LoVo (cell line): ENCODE measurements at places on chromosomes 11 and 22.

DNA sequence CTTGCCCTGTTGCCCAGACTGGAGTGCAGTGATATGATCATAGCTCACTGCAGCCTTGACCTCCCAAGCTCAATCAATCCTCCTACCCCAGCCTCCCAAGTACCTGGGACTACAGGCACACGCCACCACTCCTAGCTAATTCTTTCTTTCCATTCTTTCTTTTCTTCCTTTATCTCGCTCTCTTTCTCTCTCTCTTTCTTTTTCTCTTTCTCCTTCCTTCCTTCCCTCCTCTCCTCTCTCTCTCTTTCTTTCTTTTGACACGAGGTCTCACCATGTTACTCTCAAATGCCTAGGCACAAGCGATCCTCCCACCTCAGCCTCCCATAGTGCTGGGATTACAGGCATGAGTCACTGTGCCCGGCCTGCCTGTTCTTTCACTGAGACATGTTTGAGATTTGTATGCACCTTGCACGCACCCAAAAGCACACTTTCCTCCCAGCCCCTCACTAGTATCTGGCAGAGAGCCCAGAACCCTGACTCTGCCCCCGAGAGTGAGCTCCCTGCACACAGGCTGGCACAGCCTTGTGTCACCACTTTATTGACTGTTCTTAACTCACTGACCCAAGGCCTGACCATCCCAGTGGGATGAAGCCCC, 56.8 kb downstream of the CD6 start:
- no peak for DNase-seq

- DNase-seq = no peak
These were observed 470.1 kb upstream of the B3GAT1 start for GRCh38 chr11:134882141-134882540.

DNA sequence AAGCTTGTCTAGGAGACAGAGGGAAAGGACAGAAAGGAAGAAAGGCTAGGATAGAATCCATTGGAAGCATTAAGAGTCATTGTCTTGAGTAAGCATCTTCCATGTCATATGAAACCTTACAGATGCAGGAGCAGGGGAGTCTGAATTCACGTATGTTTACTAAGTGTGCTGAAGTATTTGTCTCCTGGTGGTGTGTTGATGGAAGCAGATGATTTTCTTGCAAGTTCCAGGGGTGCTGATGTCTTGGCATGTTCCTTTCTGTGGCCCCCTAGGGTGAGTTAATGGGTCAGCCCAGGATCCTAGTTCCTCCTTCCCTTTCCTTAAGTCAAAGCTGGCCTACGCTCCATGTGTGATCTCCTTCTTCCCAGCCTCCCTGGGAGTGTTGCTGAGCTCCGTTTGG, 110.2 kb downstream of the TEAD1 start:
- no peak for DNase-seq

DNA sequence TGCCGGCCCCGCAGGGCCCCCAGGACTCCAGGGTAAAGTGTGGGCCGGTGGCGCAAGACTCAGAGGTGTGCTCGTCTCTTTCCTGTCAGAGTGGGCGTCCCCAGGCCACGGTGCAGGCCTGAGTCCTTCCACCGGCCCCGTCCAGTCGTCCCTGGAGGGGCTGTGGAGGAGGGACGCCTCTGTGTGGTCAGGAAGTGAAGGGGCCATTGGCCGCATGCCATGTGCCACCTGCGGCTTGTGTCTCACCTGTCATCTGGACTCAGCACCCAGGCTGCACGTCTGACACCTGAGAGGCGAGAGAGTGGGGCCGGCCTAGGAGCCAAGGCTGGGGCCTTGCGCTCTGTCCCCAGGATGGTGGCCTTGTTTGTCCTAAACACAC, 25.2 kb downstream of the MUC6 start:
- no peak for DNase-seq

DNA sequence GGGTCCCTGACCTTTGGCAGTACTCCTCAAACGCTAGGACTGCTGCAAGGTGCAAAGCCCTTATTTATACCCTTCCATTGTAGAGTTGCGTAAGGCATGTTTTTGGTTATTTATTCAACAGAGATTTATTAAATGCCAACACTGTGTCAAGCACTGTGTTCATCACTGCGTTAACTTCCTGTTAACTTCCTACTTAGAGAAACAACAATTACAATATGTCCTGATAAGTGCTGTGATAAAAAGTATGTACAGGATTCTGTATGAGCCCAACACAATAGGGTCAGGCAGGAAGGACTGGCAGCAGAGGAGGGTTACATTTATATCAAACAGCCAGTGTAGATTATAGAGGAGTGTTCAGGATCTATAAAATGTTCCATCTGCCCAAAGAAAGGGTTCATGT, 812.8 kb upstream of the API5 start:
- no peak for DNase-seq

- DNase-seq = no peak
These were observed 107.6 kb upstream of the ASPHD2 start for GRCh38 chr22:26321469-26321913.

- no peak for DNase-seq
These were observed 8.0 kb upstream of the PDGFB start for GRCh38 chr22:39252461-39253434.

GRCh38 chr11:68798221-68798813, 43.4 kb downstream of the CPT1A start:
- no peak for DNase-seq

- DNase-seq = no peak
These were observed 13.2 kb downstream of the OTUB1 start for GRCh38 chr11:63999349-64000025.

GRCh38 chr22:50169181-50169759, 1.3 kb upstream of the PANX2 start:
- no peak for DNase-seq

- no peak for DNase-seq
These were observed 82.2 kb downstream of the BUD13 start for GRCh38 chr11:116690611-116691010.

DNA sequence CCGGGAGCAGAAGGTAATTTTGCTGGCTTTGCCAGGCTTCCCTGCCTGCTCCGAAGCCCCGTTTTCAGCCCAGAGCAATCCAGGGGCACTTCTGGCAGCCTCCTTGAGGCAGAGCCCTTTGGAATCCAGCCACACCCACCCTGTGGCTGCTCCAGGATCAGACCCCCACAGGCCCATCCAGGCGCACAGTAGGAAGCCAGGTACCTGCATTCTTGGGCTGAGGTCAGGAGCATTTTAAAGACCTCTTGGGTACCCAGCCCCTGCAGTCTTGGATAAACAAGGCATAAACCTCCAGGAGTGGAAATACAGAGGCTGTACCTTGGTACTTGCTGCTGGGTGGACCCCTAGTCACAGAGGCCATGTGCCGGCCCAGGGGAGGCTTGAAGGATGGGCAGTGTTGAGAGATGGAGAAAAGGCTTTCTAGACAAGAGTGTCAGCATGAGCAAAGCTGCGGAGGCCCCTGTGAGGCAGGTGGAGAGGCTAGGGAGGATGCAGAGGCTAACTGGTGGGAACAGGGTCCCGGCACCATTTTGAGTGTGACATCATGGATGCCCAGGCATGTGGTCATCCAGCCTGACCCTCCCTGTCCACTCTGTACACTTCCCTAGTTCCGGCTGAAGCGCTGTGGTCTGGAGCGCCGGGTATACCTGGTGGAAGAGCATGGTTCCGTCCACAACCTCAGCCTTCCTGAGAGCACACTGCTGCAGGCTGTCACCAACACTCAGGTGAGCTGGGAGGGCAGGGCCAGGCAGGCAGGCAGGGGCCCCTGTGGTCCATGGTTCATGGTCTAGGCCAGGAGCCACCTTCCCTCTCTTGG, 3.9 kb downstream of the MUS81 start:
- DNase-seq = no peak

DNA sequence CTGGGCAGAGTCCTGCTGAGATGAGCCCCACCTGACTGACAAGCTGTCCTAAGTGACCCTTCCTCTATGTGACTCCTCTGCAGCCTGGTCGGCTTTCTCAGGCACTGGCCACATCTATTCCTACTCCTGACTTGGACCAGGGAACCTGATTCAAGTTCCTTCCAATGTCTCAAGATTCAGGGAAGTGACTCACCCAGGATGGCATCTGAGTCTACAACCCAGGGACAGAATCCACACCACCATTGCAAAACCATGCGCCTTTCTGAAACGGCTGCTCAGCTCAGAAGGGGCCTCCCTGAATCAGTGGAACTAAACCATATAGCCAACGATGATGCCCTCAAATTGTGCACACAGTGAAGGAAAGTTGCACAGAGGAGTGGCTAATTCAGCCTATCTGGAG, 63.9 kb upstream of the CSNK2A3 start:
- no peak for DNase-seq

- DNase-seq = no peak
These were observed 35.8 kb downstream of the MTNR1B start for GRCh38 chr11:93005239-93005638.

DNA sequence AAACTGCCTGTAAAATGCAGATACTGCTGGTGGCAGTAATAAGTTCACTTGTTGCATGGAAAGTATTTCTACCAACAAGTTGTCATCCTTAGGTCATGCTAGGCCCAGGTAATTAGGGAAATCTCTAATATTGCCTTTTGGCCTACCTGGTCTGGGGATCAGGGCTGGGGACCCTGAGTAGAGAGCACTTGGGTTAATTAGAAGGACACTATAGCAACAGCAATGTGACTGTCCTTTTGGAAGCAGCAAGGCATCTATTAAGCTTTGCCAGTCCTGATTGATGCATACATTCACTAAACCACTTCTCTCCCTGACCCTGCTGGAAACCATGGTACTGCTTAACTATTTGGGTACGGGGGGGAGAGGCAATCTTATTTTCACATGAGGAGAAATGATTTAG, 86.5 kb upstream of the GNAZ start:
- DNase-seq = no peak

DNA sequence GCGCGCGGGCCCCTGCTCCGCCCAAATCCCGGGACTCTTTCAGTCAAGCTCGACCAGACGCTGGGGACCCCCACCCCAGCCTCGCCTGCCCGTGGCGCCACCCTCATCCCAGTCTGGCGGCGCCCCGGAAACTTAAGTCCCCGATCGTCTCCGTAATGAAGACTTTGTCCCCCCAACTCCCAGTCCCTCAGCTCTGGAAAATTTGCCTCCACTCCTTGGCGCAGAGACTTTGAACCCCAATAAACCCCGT, 348 bp downstream of the PLCB3 start:
- no peak for DNase-seq

GRCh38 chr11:126202646-126203359, 8.6 kb downstream of the RPUSD4 start:
- DNase-seq = no peak

DNA sequence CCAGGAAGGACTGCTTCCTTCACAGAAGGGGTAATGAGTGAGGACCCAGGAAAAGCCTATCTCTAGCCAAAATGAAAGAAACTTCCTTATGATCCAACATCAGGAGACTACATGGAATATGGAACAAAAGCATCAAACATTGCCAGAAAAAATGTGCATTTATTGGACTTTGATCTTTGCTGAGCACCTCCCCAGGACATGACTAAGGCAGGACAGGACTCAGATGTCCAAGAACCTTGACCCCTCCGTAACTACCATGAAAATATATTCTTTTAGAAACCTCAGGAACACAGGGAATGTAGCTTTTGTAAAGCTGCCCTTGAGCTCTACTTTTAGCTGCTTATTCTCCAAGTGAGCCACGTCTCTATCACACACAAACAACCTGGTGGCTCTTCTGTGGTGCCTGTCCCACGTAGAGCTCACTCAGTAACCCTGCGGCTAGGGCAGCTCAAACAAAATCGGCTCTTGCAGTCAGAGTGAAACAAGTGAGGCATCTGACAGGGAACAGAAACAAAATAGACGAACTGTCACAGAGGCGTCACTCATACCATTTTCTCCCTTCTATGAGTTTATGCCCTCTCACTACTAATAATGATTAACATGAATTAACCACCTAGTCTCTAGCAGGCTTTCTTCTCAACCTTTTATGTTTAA, 471.5 kb upstream of the API5 start:
- DNase-seq = no peak

DNA sequence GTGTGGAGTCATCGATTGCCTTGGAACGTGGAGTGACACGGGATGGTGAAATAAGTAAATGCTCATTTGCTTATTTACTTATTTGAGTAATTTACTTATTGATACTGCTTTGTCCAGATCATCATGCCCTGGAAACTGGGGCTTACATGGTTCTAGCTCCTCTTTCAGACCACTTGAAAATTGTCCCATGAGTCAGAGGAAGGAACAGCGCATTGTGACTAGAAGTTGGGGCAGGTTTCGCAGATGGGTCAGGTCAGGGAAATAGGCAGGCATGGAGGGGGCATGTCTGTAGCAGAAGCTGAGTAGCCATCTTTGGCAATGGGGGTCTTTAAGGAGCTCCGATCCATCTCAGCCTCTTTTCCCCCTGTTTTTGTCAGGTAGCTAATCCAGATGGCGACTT, 104.2 kb upstream of the SORL1-AS1 start:
- no peak for DNase-seq

GRCh38 chr11:100176456-100176855, 510.6 kb upstream of the ARHGAP42 start:
- DNase-seq = no peak

GRCh38 chr11:15757048-15757698, 599.2 kb downstream of the SOX6 start:
- no peak for DNase-seq

DNA sequence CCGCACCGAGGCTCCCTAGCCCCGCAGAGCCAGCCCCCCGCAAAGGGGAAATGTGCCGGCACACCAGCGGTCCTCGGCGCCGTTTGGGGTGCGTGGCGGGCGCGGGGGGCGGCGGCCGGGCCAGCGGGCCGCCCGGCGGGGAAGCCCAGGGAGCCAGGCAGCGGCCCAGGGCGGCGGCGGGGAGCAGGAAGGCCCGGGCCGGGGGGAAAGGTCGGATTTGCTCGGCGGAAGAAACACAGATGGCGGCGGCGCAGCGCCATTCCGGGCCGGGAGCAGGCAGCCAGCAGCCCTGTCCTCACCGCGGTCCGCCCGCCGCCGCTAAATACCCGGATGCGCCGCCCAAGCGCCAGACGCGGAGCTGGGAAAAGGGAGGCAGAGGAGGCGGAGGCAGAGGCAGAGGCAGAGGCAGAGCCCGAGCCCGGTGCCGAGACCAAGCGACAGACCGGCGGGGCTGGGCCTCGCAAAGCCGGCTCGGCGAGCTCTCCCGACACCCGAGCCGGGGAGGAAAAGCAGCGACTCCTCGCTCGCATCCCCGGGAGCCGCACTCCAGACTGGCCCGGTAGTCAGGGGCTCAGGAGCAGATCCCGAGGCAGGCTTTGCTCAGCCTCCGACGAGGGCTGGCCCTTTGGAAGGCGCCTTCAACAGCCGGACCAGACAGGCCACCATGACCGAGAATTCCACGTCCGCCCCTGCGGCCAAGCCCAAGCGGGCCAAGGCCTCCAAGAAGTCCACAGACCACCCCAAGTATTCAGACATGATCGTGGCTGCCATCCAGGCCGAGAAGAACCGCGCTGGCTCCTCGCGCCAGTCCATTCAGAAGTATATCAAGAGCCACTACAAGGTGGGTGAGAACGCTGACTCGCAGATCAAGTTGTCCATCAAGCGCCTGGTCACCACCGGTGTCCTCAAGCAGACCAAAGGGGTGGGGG, 2.6 kb upstream of the GCAT start:
- peak; percentile 85 for DNase-seq

DNA sequence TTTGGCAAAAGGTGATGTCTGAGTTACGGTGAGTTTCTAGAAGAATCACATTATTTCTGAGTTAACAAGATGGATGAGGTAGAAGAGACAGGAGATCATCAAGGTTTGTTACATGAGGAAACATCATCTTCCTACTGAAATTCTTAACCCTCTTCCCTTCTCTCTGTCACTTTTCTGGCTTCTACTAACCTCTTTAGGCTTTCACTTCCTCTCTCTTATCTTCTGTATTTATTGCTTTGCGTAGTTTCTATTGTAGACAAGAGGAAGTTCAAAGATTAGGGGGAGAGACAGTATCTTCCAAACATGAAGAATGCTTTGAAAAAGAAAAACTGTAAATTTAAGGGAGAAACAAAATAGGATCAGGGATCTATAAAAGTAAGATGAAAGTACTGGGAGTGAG, 75.4 kb downstream of the TRPC6 start:
- DNase-seq = no peak
